ENCODE measurements at places on chromosomes 2 and 18.

- no peak for DNase-seq
Observed at GRCh38 chr18:27712066-27712465, 464.9 kb downstream of the CDH2 start.

DNA sequence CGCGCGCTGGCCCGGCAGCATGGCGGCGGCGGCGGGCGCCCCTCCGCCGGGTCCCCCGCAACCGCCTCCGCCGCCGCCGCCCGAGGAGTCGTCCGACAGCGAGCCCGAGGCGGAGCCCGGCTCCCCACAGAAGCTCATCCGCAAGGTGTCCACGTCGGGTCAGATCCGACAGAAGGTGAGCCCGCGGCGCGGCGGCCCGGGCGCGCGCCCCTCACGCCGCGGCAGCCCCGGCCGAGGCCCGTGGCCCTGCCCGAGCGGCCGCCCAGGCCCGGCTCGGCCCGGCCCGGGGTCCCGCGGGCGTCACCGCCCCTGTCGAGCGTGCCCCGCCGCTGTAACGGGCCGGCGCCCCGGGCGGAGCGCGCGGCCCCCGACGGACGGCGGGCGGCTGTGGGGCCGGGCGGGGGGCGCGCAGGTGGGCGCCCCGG lies 218 bp downstream of the DGKD start:
- DNase-seq, result no peak

DNA sequence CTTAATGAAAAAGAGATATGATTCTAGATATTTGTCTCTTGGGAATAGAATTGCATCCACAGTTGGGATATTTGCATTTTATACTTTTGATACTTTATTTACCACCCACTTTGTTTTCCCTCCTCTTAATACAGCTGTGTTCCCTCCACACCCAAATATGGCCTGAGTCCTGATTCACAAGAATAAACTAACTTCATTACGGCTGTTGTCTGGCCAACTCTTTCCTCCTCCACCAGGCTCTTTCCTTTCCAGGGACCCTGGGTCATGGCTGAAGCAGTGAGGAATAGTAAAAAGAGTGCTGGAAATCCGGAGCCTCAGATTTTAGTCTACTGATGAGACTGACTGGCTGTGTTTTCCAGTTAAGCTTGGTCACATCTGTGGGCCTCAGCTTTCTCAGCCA lies 48.4 kb upstream of the STAM2 start:
- no peak for DNase-seq

GRCh38 chr2:119214453-119215037 lies 9.1 kb upstream of the STEAP3 start:
- DNase-seq, result no peak

GRCh38 chr18:12823892-12824291 lies 60.1 kb downstream of the PTPN2 start:
- DNase-seq, result no peak

DNA sequence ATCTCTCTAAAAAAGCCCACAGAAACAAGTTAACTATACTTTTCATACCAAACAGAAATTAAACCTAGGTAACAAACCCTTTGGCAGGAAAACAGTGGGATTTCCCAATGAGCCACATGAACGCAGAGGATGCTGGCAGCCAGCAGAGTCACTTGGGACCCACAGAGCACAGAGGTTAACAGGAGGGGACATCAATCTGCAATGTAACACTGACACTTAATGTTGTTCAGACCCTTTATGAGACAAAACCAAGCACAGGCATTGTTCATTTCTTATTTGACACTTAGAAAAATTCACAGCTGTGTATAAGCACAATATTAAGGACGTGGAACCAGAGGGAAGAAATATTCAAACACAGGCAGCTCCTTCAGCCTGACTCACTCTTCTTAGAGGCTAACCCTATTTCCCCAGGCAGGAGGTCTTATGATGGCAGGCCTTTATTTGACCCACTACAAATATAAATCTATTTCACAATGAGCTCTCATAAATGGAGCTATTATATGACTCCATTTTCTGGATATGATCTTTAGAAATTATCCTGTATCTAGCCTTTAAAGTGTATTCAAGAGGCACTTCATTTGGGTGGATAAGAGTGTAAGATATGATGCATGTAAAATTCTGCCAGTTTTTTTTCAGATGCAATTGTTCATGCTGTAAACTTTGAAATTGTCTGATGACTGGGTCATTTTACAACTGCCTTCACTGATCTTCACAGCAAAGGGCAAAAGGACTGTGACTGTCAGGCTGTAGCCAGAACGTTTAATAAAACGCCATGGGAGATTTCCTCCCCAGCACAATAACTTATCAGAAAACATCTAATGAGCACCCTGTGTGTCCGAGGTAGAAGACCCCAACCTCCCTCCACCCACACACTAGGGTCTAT lies 132.8 kb upstream of the SATB2 start:
- no peak for DNase-seq

DNA sequence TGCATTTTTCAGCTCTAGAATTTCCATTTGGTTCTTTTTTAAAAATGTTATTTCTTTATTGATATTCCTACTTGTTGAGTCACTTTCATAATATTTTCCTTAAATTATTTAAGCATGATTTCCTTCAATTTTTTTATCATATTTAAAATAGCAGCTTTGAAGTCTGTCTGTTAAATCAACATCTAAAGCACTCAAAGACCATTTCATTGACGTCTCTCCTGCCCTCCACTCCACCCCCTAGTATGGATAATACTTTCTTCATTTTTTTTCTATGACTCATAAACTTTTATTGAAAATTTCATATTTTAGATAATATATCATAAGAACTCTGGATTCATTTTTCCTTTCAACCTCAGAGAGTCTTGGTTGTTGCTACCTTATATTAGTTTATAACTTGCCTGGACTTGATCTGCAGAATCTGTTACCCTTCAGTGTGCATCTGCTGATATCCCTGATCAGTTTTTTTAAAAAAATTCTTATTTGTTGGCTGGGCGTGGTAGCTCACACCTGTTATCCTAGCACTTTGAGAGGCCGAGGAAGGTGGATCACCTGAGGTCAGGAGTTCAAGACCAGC lies 59.0 kb upstream of the ZNF396 start:
- no peak for DNase-seq

DNA sequence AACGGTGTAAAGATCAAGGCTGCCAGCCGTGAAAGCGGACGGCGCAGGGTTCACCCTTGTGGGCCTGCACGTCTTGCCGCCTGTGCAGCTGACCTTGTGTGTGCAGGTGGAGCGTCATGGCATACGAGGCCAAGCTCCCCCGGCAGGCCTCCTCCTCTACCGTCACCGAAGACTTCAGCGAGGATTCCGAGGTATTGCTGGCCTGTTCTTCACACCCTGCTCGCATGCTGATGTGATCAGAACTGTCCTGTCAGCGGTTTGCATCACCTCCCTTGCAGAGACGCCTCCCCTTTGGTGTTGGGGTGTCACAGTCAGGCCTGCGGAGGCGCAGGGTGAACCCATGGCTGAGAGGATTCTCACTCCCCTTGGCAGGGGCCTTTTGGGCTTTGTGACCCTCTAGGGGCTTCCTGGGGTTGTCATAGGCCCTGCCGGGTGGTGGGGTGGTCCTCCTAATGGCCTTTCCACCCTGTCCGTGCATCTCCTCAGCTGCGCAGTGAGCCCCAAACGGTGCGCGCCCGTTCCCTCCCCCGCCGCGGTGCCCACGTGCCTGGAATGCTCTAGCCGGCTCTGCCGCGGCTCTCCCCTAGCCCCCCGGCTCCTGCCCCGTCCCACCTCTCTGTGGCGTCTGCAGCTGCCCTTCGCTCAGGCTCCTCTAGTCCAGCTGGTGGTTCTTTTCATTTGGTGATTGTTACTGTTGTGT lies 92.5 kb downstream of the DGKD start:
- DNase-seq, result no peak

DNA sequence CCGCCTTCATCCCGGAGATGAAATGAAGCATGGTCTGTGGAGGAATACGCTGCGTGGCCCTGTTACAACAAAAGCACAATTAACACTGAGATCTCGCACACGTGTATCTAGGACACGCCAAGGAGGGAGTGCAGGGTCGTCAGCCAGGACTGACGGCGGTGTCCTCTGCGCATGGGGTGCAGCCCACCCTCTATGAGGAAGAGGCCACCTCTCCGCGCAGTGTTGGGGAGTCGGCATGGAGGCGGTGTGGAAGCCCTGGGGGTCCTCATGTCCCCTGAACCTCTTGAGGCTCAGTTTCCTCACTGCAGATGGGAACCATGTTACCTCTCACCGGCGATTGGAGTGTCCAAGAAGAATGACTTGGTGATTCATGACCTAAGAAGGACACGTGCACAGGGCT lies 86.0 kb upstream of the ZNF236 start:
- DNase-seq, result no peak

DNA sequence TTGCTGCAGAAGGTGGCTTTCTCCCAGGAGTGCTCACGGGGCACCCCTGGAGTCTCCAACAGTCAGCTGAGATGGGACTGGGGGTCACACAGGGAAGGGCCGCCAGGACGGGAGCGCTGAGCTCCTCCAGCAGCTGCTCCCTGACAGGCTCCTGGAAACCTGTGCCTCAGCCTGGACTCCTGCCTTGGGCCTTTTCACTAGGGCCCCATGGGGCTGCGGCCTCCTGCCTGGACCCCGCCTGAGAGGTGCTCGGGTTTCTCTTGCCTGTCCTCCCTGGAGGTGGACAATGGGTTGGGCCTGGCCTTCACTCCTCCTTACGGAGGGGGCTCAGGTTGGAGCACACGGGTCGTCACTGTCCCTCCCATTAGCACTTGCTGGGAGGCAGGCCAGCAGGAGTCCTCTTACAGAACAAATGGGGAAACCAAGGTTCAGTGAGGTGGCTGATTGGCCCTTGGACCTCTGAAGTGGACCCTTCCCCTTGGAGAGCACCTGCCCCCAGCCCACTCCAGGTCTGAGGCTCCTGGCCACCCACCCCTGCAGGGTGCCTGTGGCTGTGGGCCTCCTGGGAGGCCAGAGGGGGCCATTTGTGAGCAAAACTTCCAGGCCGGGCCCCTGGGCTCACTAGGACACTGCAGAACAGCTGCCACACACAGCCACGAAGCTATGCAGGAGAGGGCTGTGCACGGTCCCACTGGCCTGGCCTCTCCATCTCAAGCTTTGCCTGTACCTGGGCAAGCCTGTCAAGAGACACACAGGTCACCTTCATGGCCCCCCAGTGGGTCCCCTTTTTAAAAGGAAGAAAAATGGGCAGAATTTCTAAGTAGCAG lies 57.1 kb upstream of the ODC1 start:
- no peak for DNase-seq

- DNase-seq, result no peak
Observed at GRCh38 chr2:153595939-153596338, 117.4 kb upstream of the RPRM start.

- DNase-seq, result no peak
Observed at GRCh38 chr2:113922784-113923183, 32.9 kb downstream of the ACTR3 start.

DNA sequence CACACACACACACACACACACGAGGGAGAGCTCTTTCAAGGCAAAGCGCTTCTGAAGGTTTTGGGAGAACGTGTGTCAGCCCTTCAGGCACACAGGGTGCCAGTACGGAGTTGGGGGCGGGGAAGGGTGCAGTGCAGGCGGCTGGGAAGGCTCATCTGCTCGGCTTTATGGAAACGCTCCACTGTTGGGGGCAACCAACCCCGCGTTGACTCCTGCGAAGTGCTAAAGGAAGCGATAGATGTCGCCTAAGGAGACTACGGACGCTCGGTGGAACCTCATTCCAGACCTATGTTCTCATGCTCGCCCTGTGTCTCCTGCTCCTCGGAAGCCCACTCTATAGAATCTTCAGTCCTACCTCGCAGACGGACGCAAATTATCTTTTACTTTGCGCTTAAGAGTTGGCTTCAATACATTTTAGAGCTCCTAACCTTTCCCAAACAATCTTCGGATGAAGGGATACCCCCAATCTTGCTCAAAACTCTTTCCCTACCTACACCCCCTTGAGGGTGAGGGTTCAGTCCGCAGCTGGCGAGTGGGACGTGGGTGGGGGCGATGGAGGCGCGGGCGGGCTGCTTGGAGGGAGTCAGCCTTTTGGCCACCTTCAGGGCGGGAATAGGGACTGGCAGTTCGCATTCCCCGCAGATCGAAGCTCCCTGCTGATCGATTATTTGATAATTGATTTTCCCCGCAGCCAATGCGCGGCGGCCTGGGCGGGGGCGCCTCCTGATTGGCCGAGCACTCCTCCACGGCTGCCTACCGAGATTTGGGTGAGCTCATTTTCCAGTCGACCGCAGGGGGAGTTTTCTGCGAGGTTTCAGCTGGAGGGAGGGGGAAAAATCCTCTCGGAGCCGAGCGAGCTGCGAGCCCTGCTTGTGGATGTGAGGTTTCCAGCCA lies 1.9 kb upstream of the MEIS1 start:
- peak; percentile 92 for DNase-seq

DNA sequence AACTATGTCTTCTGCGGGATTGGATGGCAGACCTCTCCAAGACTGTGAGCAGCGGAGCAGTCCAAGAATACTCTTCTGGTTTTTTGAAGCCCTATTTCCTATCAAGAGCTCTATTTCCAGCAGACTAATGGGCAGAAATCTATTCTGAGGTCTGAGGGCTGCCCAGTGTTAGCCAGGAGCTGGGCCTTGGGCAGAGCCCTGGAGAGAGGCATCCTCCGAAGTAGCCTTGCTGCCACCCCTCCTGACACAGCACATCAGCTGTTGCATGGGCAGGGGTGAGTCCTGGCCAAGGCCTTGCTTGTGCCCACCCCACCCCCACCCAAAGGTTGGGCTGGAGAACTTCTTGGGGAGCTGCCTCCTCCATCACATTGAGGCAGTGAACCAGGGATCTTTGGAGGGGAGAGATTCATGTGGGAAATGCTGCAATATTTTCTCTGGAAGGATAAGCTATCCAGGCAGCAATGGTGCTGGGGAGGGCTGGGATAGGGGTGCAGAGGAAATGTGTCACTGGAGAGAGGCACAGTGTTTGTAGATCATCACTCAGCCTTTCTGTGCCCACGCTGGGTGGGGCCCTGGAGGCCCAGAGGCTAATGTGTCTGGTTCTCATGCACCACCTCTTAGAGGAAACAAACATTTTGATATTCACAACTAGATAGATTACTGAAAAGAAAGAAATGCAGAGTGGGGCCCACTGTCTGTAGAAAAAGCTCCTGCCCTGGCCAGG lies 104.7 kb downstream of the VSNL1 start:
- no peak for DNase-seq

- no peak for DNase-seq
Observed at GRCh38 chr18:32915516-32915915, 142.7 kb upstream of the KLHL14 start.

- no peak for DNase-seq
Observed at GRCh38 chr2:20214566-20215182, 10.3 kb downstream of the SDC1 start.

DNA sequence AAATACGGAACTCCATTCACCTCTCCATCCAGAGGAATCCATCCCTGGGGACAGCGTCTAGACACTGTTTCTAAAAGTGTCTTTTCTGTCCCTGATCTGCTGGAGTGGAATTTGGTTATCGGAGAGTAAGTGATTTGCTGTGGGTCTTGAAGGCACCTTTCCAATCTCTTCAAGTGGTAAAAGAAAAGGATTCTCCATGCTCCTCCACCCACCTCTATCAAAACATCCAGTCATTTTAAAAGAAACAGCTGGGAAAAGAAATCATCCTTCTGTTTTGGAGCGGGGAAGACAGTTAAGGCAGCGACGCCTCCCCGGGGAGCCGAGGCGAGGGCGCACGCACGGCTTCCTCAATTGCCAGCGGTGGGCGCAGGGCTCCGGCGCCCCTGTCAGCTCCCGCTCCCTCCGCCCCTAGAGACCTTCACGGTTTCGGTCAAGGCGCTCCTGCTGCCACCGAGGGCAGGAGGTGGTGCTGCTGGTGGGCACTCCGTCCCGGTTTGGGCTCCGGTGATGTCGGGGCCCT lies 547 bp downstream of the SLC35F5 start:
- DNase-seq, result no peak

- DNase-seq, result no peak
Observed at GRCh38 chr2:215537611-215538010, 101.7 kb upstream of the FN1 start.
